ENCODE measurements at places on chromosomes 5 and 9.

DNA sequence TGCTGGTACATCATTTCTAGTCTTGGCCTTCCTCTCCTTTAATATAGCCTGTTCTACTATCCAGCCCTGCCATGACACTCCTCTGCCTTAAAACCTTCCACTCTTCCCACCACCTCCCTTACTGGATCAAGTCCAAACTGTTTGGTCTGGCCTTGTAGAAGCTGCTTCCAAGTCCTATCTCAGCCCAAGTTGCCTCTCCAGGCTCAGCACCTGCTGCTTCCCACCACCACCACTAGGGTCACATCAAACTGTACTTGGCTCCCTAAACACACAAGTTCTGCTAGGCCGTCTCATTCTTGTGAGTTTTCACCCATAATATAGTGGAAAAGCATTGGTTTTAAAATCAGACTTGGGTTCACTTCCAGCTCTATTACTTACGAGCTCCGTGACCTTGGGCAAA, 1.4 kb downstream of the NDUFA8 start:
- no peaks in the 10 kb centered on the region for H3K36me3 ChIP-seq
- DNase-seq = no peak
- no peaks in the 10 kb centered on the region for H3K27me3 ChIP-seq
- peaks cover 18% of the 10 kb centered on the region for H3K4me1 ChIP-seq
- no peak overlapping the region for H3K27ac ChIP-seq
- no peak overlapping the region for H3K4me3 ChIP-seq

GRCh38 chr9:98332405-98332831, 77.0 kb upstream of the TBC1D2 start:
- H3K27me3 ChIP-seq = no peaks in the 10 kb centered on the region
- H3K36me3 ChIP-seq = no peaks in the 10 kb centered on the region
- no peak for DNase-seq
- H3K27ac ChIP-seq = no peak overlapping the region
- H3K4me3 ChIP-seq = no peak overlapping the region
- no peaks in the 10 kb centered on the region for H3K4me1 ChIP-seq

GRCh38 chr9:109913461-109913810, 133.4 kb downstream of the PALM2AKAP2 start:
- no peak overlapping the region for H3K4me3 ChIP-seq
- H3K36me3 ChIP-seq = no peaks in the 10 kb centered on the region
- no peak for DNase-seq
- no peaks in the 10 kb centered on the region for H3K27me3 ChIP-seq

GRCh38 chr5:133925866-133926488, 42.4 kb downstream of the C5orf15 start:
- H3K36me3 ChIP-seq = no peaks in the 10 kb centered on the region
- H3K4me3 ChIP-seq = no peak overlapping the region
- H3K27ac ChIP-seq = no peak overlapping the region
- peaks cover 17% of the 10 kb centered on the region for H3K4me1 ChIP-seq
- DNase-seq = no peak
- H3K27me3 ChIP-seq = no peaks in the 10 kb centered on the region

DNA sequence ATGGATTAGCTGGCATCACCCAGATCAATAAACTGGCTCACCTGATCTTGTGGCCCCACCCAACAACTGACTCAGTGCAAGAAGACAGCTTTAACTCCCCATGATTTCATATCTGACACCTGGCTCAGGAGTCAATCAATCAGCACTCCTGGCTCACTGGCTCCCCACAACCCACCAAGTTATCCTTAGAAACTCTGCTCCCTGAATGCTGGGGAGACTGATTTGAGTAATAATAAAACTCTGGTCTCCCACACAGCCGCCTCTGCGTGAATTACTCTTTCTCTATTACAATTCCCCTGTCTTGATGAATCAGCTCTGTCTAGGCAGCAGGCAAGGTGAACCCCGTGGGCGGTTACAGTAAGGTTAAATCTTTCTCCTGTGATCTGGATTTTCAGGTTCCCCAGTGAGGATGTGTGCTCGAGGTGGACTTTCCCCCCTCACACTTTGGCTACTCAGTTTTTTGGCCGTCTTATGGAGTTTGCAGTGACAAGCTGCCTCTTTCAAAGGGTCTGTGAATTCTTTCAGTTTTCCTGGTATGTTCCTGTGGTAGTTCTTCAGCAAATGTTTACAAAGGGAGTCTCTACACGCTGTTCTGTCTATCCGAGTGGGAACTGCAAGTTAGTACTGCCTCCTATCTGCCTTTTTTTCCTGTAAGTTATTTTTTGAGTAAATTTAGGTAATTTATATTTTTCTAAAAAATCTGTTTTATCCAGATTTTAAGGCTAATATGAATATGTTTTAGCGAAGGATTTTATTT, 500.2 kb upstream of the NUDT12 start:
- H3K36me3 ChIP-seq = no peaks in the 10 kb centered on the region
- no peaks in the 10 kb centered on the region for H3K27me3 ChIP-seq
- H3K4me3 ChIP-seq = no peak overlapping the region
- no peaks in the 10 kb centered on the region for H3K4me1 ChIP-seq
- no peak for DNase-seq

DNA sequence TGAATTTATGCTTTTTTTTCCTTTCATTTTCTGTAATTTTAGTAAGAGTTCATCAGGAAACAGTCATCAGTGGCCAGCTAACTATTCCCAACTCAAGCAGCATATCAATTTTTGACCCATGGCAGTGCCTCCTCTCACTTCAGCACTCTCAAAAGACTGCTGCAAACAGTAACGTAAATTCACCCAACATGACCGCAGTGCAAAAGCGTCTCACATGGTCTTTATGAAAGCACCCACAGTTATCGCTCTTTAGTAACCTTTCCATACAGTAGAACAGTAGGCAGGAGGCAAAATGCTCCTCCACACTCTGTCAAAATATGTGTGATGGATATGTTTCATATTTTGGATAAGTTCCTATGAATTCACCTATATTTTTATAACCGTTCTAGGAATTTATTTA, 48.6 kb downstream of the PARP8 start:
- no peak overlapping the region for H3K27ac ChIP-seq
- peaks cover 4% of the 10 kb centered on the region for H3K36me3 ChIP-seq
- DNase-seq = no peak
- peaks cover 28% of the 10 kb centered on the region for H3K4me1 ChIP-seq
- H3K4me3 ChIP-seq = no peak overlapping the region
